Natural killer cell treated with Interleukin-12 subunit alpha and Interleukin-12 subunit beta and Interleukin-15 and Interleukin-18, amount 100 ng/mL, for 72 hours (primary cell): ENCODE measurements at places on chromosomes 7 and 10. TPM values are rescaled to one million over a fixed set of nuclear protein-coding genes. Genes with fewer than 3 reads are reported as not detected.

The PLEKHS1 gene
- 0.81 TPM for total RNA-seq

The WNT16 gene
- not detected for total RNA-seq

The PRSS58 gene
- total RNA-seq: not detected

The TMEM168 gene
- 25.7 TPM for total RNA-seq

The ERCC6 gene
- total RNA-seq: 22.5 TPM

The TLX1 gene
- total RNA-seq: not detected
